ENCODE measurements at places on chromosomes 13 and 19. TPM values are rescaled to one million over a fixed set of nuclear protein-coding genes. Genes with fewer than 3 reads are reported as not detected.

STK11 gene
- 43.7 TPM for total RNA-seq

ZSWIM9 gene
- 2.4 TPM for total RNA-seq

CYP2A7 gene
- not detected for total RNA-seq

ZNF302 gene
- total RNA-seq: 14.1 TPM

ADGRE3 gene
- not detected for total RNA-seq

F2RL3 gene
- total RNA-seq: 0.64 TPM

IPO5 gene
- total RNA-seq: 149 TPM

SELENOV gene
- total RNA-seq: not detected

CTU1 gene
- 19.1 TPM for total RNA-seq

LGI4 gene
- 0.64 TPM for total RNA-seq

ZNF177 gene
- total RNA-seq: 2.9 TPM

ZNF564 gene
- 3.4 TPM for total RNA-seq

ZNF765 gene
- total RNA-seq: 6.2 TPM

RHPN2 gene
- total RNA-seq: 13.7 TPM

TRPM4 gene
- 14.0 TPM for total RNA-seq

DMKN gene
- total RNA-seq: 16.5 TPM

MRPS31 gene
- 30.0 TPM for total RNA-seq

HPN gene
- not detected for total RNA-seq

BRME1 gene
- total RNA-seq: 5.6 TPM

EPS8L1 gene
- 4.6 TPM for total RNA-seq

ZNF431 gene
- total RNA-seq: 9.6 TPM

FLT1 gene
- 12.1 TPM for total RNA-seq

PNPLA6 gene
- 107 TPM for total RNA-seq

MRI1 gene
- total RNA-seq: 80.2 TPM

FFAR3 gene
- not detected for total RNA-seq

CYP2A6 gene
- total RNA-seq: not detected

KLK2 gene
- 1.5 TPM for total RNA-seq

IGFL1 gene
- not detected for total RNA-seq

CADM4 gene
- total RNA-seq: 105 TPM

ADM5 gene
- total RNA-seq: 11.6 TPM

MBD3 gene
- 122 TPM for total RNA-seq

SRRM5 gene
- 0.30 TPM for total RNA-seq

CALR gene
- 882 TPM for total RNA-seq

ICAM5 gene
- 20.3 TPM for total RNA-seq

ZNF714 gene
- 19.4 TPM for total RNA-seq

ZNF737 gene
- total RNA-seq: 3.2 TPM

GIPR gene
- 1.2 TPM for total RNA-seq

PLIN5 gene
- total RNA-seq: 1.4 TPM

UBE2L5 gene
- total RNA-seq: 0.05 TPM

CYSLTR2 gene
- not detected for total RNA-seq

KIR3DL1 gene
- not detected for total RNA-seq

GGACT gene
- total RNA-seq: 7.5 TPM

IL11 gene
- 27.7 TPM for total RNA-seq

CLDN10 gene
- not detected for total RNA-seq

ZNF471 gene
- 1.5 TPM for total RNA-seq

ZNF528 gene
- total RNA-seq: 15.6 TPM

VSTM1 gene
- 1.0 TPM for total RNA-seq

PGLYRP2 gene
- not detected for total RNA-seq

CDKN2D gene
- 17.4 TPM for total RNA-seq

APOC4 gene
- total RNA-seq: not detected

CBARP gene
- 2.1 TPM for total RNA-seq

CLEC4G gene
- total RNA-seq: not detected

ZNF547 gene
- total RNA-seq: 0.66 TPM

ZNF443 gene
- 2.2 TPM for total RNA-seq

CABP5 gene
- total RNA-seq: not detected
